ENCODE measurements at places on chromosomes 3 and 15.

DNA sequence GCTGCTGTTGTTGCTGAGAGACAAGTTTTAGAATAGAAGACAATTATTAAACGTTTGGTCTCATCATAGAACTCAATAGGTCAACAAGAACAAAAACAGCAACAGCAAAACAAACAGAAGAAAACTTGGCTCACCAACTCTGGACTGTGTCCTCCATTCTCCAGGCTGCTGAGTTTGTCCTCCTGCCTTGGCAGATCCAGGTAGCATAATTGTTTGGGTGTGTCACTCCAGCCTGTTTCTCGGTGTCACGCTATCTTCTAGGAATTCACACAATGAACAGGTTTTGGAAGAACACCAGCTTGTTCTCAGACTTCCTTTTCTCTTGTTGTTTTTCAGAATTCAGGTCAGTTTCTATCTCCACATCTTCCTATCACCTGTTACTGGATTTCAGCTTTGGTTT is 34.7 kb downstream of the ARRDC4 start:
- no peak for DNase-seq

- no peak for DNase-seq
Observed at GRCh38 chr3:33105341-33105948, 8.4 kb upstream of the CRTAP start.

DNA sequence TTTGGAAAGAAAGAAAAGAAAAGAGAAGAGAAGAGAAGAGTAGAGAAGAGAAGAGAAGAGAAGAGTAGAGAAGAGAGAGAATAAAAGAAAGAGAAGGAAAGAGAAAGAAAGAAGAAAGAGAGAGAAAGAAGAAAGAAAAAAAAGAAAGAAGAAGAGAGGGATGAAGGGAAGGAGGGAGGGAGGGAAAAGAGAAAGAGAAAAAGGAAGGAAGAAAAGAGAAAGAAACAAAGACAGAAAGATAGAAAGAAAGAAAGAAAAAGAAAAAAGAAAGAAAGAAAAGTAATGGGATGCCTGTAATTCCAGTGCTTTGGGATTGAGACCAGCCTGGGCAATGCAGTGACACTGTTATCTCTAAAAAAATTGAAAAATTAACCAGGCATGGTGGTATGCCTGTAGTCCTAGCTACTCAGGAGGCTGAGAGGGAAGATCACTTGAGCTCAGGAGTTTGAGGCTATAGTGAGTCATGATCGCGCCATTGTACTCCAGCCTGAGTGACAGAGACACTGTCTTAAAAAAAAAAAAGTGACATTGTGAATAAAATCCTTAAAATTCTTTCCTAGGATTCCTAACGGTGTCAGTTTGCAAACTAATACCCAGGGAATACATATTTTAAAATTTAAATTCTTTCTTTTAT is 1.7 kb downstream of the RASL12 start:
- peak; percentile 50 for DNase-seq

DNA sequence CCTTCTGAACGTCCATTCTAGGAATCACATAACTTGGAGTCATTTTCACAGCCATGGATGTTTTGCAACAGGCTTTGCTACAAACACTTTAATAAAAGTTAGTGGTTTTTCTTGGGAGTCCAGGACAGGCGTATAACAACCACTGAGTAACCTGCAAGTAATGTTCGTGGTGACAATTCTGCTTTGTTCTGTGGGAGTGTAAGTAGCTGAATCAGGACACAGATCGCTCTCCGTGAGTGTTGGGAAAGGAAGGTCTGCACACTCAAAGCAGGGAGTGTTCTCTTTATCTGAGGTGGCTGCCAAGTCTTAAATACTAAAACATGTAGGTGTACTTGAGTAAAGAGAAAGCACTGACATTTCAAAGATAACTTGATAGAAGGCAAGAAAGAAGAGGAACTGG is 7.9 kb upstream of the BNC1 start:
- peak; percentile 55 for DNase-seq

Data from ELR (cell line).